ENCODE measurements at places on chromosomes 6 and 20.

DNA sequence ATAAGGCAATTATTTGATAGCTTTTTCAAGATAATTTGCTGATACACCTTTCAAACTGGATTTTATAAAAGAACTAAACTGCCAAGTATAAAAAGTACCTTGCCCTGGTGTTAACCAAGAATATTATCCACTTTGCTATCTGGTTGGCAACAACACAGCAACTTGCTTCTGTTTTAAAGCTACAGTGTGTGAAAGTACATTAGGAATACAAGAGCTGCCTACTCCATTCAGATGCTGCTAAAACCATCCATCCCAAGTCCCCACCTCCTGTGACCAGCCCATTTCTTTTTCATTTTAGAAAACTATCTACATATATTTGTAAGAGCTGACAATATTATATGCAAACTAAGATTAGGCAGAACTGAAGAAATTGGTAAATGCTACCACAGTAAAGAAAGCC, 12.8 kb downstream of the CLDN20 start:
- DNase-seq: no peak

DNA sequence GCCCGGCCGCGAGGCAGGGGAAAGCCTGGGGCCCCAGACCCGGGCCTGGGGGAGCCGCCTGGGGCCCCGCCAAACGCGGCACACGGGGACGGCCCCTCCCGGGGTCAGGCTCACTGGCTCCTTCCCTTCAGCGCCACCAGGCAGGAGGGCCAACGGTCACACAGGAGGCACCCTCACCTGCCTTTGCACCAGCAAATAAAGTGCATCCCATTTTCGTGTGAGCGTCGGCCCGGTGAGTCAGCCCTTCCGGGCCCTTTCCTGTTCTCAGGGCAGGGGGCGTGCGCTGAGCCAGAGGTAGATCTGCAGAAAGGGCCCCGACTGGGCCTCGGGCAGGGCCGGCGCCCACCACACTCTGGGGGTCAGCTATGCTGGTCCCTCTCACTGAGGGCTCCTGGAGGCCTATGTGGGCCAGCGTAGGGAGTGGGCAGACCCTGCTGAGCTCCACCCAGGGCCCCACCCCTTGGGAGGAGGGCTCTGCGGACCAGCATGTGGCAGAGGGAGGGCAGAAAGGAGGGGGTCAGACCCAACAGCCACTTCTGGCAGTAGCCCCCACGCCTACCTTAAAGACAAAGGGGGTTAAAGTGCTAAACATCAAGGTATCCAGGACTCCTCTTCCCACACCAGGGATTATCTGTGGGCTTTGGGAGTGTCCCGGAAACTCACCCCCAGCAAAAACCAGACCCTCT, 931 bp upstream of the UCKL1 start:
- no peak for DNase-seq

DNA sequence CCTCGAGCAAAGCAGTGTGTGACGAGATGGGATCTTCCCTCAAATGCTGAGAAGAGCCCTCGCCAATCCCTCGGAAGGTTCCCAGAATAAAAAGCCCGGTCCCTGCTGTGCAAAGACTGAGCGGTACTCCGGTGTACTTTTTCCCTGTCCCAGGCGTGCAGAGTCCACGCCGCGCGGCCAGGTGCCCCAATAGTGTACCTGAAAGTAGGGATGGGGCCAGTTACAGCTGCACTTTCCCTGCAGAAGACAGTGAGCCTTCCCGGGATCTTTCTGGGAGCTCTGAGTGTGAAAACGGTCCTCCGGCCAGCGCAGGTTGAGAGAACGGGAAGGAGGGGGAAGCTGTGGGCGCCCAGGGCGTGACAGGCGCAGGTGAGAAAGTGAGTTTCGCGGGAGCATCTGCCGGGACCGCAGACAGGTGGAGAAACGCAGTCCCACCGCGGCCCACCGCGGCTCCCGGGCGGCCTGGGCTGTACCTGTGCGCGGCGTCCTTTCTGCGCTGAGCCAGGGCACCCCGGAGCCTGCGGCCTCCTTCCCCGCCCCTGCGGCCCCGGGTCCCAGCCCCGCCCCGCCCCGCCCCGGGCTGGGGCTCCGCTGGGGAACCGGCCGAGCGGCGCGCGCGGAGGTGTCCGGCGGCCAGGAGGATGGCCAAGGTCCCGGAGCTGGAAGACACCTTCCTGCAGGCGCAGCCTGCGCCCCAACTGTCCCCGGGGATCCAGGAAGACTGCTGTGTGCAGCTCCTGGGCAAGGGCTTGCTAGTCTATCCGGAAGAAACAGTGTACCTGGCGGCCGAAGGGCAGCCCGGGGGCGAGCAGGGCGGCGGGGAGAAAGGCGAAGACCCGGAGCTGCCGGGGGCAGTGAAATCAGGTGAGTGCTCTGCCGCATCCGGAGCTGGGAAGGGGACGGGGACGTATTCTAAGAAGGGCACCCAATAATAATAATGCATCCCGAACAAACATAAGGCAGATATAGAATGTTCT, at the start of gene RFX6:
Gene RFX6 (plus strand): TSS at position 608 of the 977 bp plus-strand sequence. CDS start 34 bp downstream, at position 642.
- DNase-seq: no peak

DNA sequence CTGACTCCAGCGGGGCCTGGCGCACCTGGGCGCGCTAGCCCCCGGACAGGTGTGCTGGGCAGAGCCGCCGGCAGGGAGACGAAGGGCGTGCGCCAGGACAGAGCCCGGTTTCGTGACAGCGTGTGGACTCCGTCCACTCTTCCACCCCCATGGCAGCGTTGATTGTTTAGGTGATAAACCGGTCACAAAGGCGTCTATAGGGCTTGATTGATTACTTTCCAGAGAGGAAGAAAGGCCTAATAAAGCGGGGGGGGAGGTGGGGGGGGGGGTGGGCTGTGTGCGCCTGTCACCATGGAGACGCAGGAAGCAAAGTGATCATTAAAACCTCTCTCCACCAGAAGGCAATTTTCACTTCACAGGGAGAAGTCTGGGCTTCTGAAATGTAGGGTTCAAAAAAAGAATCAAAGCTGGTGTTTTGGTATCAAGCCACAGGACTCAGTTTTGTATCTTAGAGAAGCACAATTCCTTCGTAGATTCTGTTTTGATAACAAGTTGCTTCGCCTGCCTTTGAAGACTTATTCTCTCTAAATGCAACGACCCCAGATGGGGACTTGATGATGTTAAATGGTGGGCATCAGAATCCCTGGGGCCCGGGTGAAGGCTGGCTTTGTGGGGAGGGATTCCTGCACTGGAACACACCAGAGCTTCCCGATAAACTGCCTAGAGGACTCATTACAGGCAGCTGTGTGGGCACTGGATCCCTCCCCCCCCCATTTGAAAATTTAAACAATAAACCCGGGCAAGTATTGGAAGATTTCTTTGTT, 1.4 kb downstream of the PHACTR3 start:
- DNase-seq: no peak

DNA sequence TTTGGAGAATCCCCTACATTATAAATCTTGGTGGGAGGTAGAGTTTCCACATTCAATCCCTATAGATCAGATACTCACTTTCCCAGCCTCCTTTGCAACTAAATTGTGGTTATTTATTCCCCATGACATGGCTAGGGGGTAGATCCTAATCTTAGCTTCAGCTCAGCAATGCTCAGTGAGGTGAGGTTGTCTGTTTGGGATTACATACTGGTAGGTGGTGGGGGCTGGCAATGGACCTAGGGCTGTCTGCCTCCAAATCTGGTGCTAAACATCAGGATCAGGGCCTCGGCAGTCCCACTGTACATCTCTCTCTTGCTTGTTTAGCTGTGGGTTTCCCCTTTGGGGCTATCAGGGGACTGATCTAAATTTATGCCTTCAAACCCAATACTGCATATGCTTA, 45.8 kb upstream of the PMEPA1 start:
- DNase-seq: no peak

- no peak for DNase-seq
Measured at GRCh38 chr20:49030954-49031619, 15.0 kb upstream of the CSE1L start.

DNA sequence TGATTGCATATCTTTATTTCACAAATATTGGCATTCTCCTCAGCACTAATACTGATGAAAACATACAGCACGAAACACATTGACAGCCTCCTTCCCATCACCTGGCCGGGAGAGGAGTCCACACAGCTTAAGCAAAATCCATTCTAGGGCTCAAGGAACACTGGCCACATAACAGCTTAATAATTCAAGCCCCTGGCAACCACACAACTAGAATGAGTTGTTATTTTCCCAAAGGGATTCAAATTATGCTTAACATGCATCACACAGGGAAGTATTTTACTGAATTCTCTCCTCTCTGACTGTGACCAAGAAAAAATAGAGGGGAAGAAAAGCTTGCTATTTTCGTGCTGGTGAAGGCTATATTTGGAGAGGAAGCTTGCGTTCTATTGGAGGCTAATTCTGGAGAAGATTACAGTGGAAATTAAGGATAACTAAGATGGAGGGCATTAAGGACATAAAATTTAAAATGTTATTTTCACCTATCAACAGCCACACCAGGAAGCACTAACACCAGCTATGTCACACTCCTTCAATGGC, 198.5 kb downstream of the ADGRG6 start:
- no peak for DNase-seq
